Ovary (tissue), 10 donors: ENCODE measurements at places on chromosomes 4 and X.
A peak's percentile ranks its signal among the peaks of the same experiment; 100 is the strongest.

DNA sequence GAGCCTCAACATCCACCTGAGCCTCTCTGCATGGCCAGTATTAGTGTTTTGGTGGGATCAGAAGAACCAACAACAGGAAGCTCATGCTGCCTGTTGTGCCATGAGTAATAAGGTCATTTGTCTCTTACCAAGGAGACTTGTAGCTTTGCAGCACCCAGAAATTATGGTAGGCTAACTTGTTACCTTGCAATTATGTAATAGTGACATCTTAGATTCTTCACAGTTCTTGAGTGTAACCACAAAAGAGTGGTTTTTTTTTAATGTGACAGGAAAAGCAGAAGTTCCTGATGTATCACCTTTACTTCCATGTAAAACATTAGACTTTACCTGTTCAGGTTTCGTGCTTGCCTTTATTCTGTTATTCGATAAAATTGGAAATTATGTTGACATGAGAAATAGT, 263.9 kb upstream of the CXXC4 start:
- DNase-seq, result no peak

DNA sequence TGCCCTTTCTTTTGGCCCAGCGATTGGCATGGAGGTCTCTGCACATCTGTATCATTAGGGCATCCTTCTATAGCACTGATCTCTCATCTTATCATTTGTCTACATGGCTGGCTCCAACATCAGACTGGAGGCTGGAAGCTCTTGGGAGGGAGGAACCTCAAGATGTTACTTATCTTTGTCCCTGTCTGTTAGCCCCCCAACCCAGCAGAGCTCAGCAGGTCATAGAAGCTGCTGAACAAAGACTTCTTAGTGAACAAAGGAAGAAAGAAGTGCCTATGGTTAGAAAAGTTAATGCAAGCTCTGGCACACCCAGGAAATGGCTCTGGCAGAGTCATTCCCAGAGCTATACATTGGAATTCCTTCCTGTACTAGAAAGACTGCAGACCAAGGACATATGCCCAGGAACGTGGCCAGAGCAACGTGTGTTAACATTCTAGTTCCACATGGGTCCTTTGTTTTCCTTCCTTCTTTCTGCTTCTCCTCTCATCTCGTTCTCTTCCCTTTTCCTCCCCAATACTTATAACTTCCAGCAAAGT, 74.0 kb downstream of the SEL1L3 start:
- no peak for DNase-seq

DNA sequence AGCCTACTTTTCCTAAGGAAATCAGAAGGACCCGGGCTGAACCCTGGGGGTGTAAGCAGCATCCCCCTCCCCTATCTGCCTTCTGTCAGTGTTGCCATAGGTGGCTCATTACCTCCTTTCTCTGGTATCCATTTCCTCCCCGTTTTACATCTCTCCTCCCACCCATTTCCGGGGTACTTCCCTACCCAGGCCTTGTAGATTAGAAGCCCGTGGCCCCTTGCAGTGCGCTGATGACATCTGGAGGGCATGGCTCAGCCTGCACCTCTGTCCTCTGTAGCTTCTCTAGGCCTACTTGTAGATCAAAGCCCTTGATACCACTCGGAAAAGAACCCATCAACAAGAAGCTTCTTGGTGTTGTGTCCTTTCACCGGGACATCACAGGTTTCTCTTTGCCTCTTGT, 71.8 kb downstream of the NBDY start:
- no peak for DNase-seq

DNA sequence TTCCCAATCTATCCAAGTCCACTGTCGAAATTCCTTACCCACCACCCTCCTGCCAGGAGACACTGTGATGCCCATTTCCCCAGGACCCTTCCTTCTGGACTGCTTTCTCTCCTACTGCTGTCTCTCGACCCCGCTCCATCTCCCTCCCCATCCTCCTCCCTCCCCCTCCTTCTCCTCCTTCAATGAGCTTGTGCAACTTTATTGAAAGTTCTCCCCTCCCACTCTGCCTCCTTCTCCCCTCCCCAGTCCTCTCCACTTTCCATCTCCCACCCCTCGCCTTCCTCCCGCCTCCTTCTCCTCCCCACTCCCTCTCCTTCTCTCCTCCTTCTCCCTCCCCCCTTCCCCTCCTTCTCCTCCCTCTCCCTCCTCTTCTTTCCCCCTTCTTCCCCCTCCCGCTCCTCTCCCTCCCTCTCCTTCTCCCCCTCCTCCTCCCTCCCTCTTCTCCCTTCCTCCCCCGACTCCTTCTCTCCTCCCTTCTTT, 116.6 kb upstream of the FAT1 start:
- peak; percentile 22 for DNase-seq

DNA sequence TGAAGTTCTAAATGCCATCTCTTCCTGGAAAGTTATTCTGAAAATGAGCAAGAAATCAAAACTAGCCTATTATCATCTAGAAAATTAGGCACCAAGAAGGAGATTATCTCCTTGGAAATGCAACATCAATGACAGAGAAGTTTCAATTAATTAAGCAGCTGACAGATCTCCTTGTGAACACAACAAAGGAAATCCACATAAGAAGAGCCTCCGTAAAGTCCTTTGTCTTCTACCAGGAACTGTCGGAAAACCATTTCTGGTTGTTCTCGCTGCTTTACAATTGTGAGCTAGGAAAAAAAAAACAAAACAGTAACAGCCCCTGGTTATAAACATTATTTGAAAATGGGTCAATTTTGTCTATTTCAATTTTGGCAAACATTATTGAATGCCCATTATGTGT, 38.2 kb downstream of the METTL14 start:
- no peak for DNase-seq

- DNase-seq, result no peak
Measured at GRCh38 chr4:46549125-46549524, 159.2 kb upstream of the GABRA2 start.

DNA sequence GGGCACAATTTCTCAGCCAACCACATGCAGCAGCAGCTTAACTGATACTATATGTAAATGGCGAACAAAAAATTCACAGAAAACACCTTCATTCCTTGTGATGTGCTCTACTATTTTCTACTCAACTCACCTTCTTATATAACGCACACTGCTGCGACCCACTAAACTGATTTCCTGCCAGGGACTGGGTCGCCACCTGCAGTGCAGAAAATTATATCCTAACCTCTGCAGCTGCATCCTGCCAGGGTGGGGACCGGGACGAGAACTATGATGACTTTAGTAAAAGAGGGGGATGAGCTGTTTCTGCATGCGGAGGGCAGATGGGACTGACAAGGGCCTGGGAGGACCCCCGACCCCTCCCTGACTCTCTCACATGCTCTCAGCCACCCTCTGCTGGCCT, 27.4 kb downstream of the ABLIM2 start:
- DNase-seq, result no peak

- DNase-seq, result no peak
Measured at GRCh38 chr4:53100501-53101190, 238.5 kb downstream of the RASL11B start.

GRCh38 chrX:25015486-25016360, at the start of gene ARX:
Gene ARX, minus strand, starts transcription at chrX:25015965. Its CDS starts 228 bp downstream, at chrX:25015737.
- peak; percentile 89 for DNase-seq
